Putamen (tissue), 1 donor: ENCODE measurements at places on chromosomes 16 and 17.

GRCh38 chr16:48024042-48024441 lies 131.8 kb downstream of the ABCC12 start:
- no peak for DNase-seq

GRCh38 chr16:81107511-81107910 lies 11.3 kb upstream of the GCSH start:
- DNase-seq, result no peak

DNA sequence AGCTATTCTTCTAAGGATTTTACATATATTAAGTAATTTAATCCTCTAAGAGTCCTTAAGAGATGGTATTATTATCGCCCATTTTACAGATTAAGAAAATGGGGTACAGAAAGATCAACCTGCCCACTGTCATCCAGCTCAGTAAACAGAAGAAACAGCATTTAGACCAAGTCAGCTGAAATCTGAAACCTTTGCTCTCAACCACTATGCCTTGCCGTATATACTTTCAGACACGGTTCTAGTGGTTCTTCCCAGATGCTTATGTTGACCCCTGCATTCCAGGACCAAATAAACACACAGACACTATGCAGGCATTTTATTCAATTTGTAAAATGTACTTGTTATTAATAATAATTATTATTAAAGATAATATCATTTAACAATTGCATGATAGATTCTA lies 854.8 kb downstream of the KCNJ2 start:
- no peak for DNase-seq

GRCh38 chr17:5120036-5120435 lies 4.2 kb downstream of the USP6 start:
- DNase-seq, result no peak

- DNase-seq, result no peak
Observed at GRCh38 chr17:28828294-28829040, 14.1 kb downstream of the FAM222B start.

DNA sequence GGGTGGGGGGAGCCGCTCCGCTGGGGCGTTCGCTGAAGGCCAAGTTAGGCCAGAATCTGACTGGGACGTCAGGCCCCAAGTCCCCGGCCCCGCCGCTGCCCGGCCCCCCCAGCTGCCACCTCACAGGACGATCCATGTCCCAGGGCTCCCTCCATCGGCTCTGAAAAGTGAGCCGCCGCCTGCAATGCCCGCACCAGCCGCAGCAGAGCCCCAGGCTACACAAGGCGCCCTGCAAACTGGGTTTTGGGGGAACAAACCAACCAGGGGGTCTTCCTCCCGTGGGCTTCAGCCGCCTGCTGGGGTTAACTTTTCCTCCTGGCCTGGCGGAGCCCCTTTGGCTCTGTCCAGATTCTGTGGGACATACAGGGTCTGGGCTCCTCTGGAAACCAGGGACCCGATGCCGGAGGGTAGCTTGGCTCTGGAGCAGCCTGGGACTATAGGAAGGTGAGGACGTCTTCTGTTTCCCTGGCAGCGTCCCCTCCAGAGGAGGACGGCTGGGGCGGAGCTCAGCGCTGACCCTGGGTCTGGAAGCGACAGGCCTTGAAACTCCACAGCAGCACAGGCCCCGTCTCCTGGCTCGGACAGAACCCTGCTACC lies 835 bp downstream of the NME4 start:
- DNase-seq, result peak; percentile 64

DNA sequence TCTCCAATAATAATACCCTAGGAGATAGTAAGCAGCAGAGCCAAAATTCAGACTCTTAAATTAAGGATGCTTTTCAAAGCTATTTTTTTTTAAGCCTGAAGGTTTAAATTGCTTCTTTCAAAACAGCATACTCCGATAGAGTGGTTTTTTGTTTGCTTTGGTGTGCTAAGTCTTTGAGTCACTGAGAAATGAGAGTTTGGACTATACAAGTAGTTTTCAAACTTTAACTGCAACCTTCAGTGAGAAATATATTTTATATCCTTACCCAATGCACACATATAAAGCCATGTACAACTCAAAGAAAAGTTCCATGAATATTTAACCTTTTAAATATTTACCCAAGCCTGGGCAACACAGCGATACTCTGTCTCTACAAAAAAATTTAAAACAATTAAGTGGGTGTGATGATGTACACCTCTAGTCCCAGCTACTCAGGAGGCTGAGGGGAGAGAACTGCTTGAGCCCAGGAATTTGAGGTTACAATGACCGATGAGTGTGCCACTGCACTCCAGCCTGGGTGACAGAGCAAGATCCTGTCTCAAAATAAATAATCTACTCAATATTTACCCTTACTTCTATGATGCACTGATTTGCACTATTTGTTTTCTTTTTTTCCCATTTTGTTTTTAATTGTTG lies 19.2 kb downstream of the DCUN1D3 start:
- no peak for DNase-seq

DNA sequence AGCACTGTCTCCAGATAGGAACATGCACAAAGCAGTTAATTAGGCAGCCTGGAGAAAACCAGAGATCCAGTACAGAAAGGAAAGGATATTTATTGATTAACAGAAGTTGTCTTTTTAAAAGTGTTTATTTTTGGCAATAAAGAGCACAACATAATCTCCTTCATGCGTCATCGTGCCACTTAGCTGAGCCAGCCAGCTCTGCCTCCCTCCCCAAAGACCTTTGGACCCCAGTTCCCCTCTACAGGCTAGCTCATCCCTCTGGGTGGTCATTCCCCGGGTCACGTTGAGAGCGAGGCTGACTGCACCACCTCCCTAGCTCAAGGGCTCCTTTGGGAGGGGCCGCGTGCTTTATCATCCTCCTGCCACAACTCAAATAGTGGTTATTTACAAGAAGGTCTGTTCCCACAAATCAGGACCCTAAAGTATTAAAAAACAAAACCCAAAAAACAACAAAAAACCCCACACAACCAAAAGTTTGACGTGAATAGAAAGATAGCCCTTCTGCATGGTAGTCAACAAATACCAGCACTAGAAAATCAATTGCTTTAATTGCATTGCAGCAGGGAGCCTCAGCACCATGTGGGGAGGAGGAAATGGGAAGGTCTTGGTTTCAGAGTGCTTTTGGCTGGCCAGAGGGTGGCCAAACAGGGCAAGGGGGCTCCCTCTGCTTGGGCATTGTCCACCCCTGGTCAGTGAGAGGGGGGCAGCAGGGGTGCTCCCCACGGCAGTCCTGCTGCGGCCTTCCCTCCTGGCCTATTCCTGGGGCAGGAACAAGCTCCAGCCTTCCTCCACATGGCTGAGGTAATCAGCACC lies 9.6 kb downstream of the POLR2C start:
- no peak for DNase-seq
